Left ventricle myocardium inferior (tissue), 1 donor: ENCODE measurements at places on chromosomes 7 and 10. TPM values are rescaled to one million over a fixed set of nuclear protein-coding genes. Genes with fewer than 3 reads are reported as not detected.

DNA sequence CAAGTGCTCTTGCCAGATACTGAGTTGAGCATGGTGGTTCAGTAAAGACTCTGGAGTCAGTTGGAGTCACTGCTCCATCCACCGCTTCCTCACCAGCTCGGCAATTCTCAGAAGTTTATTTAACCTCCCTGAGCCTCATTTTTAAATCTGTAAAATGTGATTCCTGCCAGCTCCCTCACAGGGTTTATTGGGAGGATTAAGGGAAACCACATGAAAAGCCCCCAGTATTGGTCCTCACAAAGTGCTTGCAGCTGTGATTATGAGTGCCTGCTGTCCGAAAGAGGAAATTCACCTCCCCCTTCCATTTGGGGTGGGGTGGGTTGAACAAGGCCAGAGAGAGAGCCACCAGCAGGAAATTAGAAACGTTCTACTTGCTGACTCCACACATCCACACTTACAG is 99.0 kb downstream of the AOAH start:
- no peaks in the 10 kb centered on the region for H3K36me3 ChIP-seq
- peaks cover 5% of the 10 kb centered on the region for H3K27me3 ChIP-seq
- H3K27ac ChIP-seq, result no peak overlapping the region
- no peak for DNase-seq
- H3K4me3 ChIP-seq, result no peak overlapping the region

- no peaks in the 10 kb centered on the region for H3K36me3 ChIP-seq
- no peak overlapping the region for H3K4me3 ChIP-seq
- no peaks in the 10 kb centered on the region for H3K4me1 ChIP-seq
- DNase-seq, result no peak
- no peak overlapping the region for H3K27ac ChIP-seq
Measured at GRCh38 chr7:85150624-85151023, 36.2 kb downstream of the SEMA3D start.

- H3K4me3 ChIP-seq, result no peak overlapping the region
- no peaks in the 10 kb centered on the region for H3K27me3 ChIP-seq
- DNase-seq, result no peak
Measured at GRCh38 chr10:122986335-122986734, 6.1 kb downstream of the PSTK start.

DNA sequence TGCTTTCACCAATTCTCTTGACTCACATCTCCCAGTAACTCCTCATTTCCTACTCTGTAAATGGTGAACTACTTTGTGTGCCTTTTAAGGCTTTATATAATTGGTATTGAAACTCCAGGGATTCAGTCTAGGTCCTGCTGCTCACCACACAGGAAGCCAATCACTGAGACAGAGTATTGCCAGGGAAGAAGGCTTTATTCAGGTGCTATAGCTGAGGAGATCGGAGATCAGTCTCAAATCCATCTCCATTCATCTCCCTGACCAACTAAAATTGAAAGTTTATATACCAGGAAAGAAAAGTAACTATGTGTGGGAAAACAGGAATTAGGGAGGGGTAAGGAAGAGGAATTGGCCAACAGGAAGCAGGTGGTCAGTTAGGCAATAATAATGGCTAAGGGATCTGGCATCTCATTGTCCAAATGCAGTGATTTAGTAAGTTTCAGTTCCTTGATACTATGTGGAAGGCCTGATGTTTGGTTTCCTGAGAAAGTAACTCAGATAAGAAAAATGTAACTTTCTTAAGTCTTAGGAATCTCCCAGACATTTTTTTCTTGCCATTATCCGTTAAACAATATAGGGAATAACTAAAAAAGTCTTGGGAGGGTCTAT is 10.2 kb upstream of the SDHAF3 start:
- H3K27me3 ChIP-seq, result no peaks in the 10 kb centered on the region
- no peaks in the 10 kb centered on the region for H3K36me3 ChIP-seq
- no peak overlapping the region for H3K27ac ChIP-seq
- no peak for DNase-seq
- H3K4me1 ChIP-seq, result peaks cover 3% of the 10 kb centered on the region

DNA sequence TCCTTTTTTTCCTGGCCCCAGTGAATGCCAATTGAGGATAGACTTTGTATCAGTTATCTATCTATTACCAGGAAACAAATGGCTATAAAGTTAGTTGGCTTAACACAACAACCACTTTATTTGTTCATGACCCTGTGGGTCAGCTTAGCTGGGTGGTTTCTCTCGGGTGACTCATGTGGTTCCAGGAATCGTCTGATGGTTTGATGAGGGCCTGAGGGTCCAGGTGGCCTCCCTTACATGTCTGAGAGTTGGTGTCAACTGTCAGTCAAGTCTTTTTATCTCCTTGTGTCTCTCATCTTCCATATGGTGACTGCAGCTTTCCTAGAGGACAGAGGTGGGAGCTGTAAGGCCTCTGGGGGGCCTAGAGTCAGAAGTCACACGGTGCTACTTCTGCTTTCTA is 15.3 kb upstream of the MAPK8 start:
- H3K4me3 ChIP-seq, result no peak overlapping the region
- H3K4me1 ChIP-seq, result peaks cover 18% of the 10 kb centered on the region
- DNase-seq, result no peak
- no peak overlapping the region for H3K27ac ChIP-seq
- no peaks in the 10 kb centered on the region for H3K36me3 ChIP-seq

The CFTR gene
- total RNA-seq, result 0.11 TPM
